NCI-H510A (cell line): ENCODE measurements at places on chromosomes 7 and 10.

DNA sequence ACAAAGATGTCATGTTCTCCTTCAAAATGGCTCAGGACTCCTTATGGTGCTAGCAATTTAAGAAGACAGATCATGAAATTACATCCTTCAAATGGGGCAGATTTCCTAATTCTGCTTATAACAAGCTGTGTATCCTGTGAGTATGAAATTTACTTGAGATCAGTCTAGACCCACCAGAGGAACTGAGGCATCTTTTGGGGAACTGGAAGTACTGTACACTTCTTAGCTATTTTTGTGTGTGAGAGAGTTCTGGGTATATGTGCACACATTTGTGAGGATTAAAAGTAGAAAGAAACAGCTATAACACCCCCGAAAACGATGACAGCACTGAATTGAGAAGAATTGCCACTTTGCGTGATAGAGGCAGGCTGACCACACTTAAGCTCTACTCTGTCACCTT is 187.0 kb upstream of the CCDC6 start:
- no peak for DNase-seq

GRCh38 chr10:43734716-43735115 is 86.0 kb upstream of the ZNF32 start:
- no peak for DNase-seq

GRCh38 chr10:126240483-126240882 is 147.8 kb downstream of the ADAM12 start:
- DNase-seq: peak; percentile 75

DNA sequence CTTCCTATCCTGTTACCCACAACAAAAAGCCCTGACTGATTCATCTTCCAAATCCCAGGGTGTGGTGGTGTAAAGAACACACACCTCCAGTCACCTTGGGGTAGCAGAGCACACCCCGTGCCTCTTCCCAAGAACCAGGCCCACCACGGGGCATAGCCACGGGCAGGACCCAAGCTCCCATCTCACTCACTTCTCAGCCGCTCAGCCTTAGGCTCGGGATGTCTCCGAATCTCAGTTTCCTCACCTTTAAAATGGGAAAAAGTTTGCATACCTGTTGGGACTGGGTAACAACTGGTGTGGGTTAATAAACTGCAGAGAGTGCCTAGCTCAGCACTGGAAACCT is 139.0 kb downstream of the FGFR2 start:
- no peak for DNase-seq

DNA sequence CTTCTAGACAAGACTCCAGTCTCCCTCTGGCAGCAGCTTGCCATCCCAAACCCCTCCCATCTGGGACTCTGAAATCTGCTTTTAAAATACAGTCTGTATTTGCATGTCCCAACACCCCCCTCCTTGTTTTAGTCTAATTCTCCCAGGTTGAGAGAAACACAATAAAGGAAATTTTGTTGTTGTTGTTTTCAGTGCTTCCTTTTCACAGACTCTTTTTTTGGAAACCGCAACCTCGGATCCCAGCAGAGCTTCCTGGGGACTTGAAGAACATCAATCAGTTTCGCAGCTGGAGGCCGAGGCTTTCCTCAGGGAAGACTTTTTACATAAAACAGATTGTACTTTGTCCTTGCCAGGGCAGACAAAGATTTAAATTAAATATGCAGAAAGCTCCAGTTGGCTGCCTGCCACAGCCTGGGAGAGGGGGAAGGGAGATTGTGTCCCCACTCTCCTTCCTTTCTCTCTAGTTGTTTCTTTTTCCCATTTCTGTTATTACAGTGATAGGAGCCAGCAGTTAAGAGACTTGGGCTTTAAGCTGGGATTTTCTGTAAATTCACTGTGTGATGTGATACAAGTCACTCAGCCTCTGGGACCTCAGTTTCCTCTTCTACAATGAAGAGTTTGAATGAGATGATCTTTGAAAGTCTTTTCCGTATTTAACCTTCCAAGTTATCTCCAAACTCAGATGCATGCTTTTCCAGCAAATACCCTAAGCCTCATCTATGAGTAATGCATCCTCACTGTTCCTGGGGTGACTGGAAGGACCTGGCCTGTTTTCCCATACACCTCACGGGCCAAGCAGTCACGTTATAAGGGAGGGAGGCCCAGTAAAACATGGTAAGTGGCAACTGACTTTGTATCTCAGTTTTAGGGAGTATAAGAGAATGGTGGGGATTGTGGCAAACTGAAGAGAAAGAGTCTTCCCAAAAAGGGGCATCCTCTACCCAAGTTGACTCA is 192.3 kb downstream of the REEP3 start:
- DNase-seq: no peak
